AG08396 (cell line): ENCODE measurements at places on chromosomes 6 and 20.

- DNase-seq = no peak
These were observed 13.0 kb upstream of the PFDN4 start for GRCh38 chr20:54194724-54195438.

- DNase-seq = no peak
These were observed 98.1 kb downstream of the FAM120B start for GRCh38 chr6:170404697-170405096.

- no peak for DNase-seq
These were observed 82.6 kb upstream of the CNKSR3 start for GRCh38 chr6:154593122-154593521.

- DNase-seq = peak; percentile 14
These were observed 48.4 kb upstream of the CDYL start for GRCh38 chr6:4727671-4728435.

- no peak for DNase-seq
These were observed 20.9 kb downstream of the HIVEP1 start for GRCh38 chr6:12032783-12033573.

DNA sequence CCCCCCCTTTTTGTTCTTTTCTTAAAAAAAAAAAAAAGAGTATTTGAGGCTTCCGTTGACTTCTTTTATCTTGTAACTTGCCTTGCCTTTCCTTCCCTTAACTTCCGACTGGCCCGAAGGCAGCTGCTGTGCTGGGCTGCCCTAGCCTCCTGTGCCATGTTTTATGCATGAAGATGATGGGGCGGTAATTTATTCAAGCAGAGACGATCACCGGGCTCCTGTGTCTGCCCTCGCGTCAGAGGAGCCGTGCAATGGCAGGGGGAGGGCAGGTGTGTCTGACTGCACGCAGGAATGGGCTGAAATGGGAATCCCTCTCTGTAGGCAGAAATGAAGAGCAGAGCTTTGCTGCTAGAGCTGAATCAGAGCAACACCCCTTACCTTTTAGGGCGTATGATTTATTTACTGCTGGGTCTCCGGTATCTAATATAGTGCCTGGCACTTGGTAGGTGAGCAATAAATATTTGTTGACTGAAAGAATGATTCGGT is 106.3 kb upstream of the RIPOR2 start:
- DNase-seq = no peak
